ENCODE measurements at places on chromosomes 2 and 18.

DNA sequence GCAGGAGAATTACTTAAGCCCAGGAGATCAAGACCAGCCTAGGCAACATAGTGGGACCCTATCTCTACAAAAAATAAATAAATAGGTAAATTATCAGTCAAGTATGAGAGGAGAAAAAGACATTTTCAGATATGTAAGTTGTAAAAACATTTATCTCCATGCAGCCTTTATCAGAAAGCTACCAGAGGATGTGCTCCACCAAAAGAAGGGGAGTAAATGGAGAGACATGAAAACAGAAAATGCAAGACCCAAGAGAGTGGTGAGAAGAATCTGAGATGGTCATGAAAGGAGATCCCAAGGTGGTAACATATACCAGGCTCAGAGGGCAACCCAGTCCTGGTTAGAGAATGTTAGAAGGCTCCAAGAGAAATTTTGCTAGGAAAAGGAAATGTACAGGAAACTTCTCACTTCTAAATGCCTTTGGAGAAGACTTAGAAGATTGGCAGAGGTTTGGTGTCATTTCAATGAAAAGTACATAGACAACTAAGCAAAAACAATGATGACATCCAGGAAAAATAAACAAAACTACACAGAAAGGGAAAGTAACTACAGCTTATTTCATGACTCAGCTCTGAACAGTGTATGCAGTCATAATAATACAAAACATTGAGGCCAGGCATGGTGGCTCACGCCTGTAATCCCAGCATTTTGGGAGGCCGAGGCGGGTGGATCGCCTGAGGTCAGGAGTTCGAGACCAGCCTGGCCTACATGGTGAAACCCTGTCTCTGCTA lies 19.5 kb downstream of the CIB4 start:
- no peak for DNase-seq

- DNase-seq: no peak
Observed at GRCh38 chr2:133927894-133928293, 326.0 kb upstream of the MGAT5 start.

DNA sequence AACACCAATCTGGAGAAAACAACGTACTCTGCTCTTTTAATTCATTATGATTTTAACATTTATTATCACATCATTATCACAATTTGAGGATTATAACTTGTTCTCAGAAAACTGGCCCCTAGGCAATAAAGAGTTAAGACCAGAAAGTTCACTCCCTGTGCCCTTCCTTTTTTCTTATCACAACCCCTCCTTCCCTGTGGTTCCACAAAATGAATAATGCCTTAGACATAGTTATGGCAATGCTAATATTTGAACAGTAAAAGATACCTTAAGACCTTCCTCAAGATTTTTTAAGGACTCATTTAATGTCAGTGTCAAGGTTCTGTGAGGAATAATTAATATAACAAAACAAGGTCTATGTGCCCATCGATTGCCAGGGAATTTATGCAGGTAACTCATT lies 596.2 kb downstream of the ARHGAP15 start:
- DNase-seq: no peak

DNA sequence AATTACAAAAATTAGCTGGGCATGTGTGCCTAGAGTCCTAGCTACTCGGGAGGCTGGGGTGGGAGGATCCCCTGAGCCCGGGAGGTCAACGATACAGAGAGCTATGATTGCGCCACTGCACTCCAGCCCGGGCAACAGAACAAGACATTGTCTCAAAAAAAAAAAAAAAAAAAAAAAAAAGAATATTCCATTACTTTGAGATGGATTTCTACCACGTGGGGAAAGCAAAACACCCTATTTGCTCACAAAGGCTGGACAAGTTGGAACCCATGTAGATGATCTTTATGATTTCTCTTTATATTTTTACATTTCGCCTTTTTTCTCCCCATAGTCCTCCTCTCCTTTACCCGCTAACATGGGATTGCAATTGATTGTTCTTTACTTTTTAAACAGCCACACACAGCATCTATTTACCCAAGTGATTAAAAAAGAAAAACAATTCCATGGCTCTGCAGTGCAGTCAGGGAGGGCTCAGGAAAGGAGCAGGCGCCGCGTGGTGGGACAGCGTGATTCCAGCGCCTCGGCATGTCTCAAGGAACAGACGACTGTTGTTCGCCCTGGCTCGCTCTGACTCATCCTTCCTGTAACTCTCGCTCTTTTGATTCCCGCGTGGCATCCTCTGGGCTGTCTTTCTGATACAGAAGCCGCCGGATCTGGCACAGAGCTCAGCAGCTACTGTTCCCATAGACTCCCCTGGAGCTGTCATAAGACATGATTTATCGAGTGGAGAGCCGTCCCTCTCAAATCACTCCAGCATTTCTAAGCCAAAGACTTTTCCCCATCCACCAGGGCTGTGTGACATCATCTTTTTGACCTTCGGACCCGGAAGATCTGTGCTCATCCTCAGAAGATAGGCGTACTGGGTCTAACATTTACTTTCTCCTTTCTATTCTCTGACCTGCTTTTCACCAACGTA lies 230.4 kb upstream of the AGAP1 start:
- DNase-seq: peak; percentile 76

DNA sequence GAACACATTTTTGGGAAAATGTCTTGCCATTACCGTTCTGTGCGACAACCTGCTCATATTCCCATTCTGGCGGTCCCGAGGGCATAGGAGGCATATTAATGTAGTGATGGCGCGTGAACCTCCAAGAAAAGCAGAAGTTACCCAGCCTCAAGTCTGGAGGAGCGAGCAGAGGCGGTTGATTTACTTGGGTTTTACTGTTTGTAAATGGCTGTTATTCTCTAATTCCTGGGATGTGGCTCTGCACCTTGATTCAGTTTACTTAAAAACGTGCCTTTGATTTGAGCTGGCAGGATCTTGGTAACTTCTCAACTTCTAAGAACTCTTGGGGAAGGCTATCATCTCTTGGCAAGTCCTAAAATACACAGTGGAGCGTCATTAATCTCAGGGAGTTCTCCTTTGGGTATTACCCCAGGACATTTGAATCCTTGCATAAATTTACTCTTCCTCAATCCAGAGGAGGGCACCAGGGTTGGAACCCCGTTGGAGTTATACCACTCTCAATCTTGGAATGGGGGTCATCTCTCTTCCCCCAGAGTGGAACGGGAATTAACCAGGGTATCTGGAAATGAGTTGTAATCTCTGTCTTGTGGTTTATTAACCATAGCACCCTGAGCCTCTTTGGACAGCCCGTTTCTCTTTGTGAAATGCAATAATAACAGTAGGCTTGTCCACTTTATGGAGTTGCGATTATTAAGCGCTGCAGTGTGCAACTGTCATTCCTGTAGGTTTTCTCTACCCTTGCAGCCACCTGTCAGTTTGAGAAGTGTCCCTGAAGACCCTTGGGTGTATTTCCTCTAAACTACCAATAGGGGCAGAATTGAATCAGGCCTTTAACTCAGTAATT lies 2.1 kb downstream of the HK2 start:
- no peak for DNase-seq

DNA sequence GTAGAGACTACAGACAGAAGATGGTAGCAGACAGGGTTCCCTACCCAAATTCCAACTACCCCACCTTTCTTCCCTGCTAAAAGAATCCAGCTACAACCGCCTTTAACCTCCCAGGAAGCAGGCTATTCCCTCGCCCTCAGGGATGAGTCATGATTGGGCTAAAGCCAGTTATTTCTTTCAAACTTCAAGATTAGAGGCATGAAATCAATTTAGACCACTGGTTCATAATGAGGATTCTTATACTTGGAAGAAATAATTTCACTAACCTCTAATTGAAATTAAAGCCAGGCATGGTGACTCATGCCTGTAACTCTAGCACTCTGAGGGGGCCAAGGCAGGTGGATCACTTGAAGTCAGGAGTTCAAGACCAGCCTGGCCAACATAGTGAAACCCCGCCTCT lies 20.0 kb downstream of the TRIP12 start:
- DNase-seq: no peak

GRCh38 chr2:157319795-157320194 lies 5.8 kb downstream of the ERMN start:
- no peak for DNase-seq

DNA sequence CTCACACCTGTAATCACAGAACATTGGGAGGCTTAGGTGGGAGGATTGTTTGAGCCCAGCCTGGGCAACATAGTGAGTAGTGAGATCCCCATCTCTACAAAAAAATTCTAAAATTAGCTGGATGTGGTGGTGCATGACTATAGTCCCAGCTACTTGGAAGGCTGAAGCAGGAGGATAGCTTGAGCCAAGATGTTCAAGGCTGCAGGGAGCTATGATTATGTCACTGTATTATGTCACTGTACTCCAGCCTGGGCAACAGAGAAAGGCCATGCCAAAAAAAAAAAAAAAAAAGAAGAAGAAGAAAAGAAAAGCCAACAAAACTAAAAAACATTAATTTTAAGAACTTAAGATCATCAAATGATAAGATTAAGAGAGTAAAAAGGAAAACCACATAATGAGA lies 17.4 kb upstream of the NCOA1 start:
- no peak for DNase-seq

DNA sequence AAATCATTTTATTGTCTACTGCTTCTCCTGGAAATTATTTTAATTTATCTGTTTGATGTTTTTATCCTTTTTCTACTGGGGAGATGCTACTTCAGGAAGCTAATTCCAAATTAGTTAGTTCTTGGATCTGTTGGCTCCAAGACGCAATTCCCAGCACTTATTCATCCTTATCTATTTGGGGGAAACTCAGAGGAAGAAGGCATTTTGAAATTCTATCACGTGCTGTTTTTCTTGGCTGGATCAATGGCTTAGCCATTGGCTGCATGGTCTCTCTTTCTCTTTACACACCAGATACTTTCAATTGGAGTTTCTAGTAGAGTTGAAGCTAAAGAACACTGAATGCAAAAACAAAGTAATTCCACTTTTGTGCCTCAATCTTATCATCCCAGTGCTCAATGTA lies 98.3 kb downstream of the RAPGEF4 start:
- DNase-seq: no peak

- no peak for DNase-seq
Observed at GRCh38 chr2:46973673-46974072, 58.1 kb upstream of the MCFD2 start.

DNA sequence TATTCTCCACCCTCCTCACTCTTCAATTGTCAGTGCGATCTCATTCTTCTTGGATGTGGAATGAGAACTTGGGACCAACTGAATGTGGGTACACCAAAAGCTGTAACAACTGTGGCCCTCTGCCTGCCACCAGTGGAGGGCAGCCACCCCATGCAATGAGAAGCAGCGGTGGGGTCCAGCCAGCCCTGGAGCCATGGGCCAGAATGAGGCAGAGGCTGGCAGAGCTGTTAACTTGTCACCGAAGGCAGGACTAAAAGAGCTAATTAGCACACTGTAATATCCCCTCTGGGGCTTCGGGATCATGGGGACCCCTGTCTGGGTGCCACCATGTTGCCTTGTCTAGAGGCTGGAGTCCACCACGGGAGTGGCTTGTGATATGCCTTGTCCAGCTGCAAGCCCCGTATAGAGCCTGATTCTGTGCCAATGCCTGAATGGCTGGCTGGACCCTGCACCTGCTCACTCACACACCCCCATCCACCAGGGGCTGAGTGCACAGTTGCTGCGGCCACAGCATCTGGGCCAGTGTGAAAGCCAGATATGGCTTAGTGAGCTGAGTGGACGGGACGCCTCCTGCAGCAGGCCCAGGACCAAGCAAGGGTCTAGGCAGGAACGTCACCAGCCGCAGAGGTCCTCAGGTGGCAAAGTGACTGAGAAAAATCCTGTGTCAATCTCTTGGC lies 680.5 kb downstream of the DSC3 start:
- no peak for DNase-seq

DNA sequence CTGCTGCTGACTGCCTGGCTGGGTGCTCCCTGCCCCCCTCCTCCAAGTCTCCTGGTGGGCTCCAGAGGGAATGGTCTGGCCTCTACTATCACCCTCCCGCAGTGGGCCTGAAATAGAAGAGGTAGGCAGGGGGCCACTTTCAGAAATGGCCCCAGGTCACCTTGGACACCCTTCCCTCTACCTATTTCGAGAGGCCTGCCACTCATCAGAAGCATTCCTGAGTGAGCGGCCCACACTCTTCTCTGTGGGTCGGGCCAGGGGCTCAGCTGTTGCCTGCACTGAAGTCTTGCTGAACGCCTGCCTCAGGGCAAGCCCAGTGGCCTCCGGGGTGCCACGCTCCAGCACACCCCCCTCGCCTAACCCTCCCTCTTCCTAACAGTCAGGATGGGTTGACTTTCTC lies 124.9 kb downstream of the TNS1 start:
- DNase-seq: no peak

- no peak for DNase-seq
Observed at GRCh38 chr18:35376393-35376741, 770 bp downstream of the ZNF396 start.

GRCh38 chr2:46980366-46980765 lies 64.8 kb upstream of the MCFD2 start:
- no peak for DNase-seq

- DNase-seq: no peak
Observed at GRCh38 chr18:75341897-75342296, 85.6 kb downstream of the SMIM21 start.

DNA sequence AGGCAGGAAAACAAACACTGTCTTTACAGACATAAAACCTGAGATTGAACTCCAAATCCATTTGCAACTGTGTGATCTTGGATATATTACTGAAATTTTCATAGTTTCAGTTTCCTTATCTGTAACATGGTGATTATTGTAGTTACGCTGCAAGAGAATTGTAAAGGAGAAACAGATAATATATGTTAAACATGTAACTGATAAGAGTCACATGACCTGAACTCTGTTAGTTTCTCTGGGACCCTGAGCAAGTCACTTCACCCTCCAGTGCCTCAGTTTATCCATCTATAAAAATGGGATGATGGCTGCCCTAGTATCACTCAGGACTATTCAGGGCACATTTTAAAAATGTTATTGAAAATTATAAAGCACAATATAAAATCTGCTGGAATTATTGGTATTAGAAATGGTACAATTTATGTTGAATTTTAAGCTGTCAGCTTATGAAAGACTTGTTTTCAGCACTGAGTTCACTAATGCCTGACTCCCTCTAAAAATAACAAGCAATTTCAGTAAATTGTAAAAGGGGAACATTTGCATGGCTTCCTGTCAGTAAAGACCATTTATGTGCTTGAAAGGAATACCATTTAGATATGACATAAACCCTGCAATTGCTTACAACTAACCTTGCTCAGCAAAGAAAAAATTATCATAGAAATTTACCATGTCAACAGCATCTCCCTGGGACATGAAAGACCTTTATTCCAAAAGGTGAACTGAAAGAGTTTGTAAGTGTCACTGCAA lies 393.5 kb downstream of the RAD51AP2 start:
- no peak for DNase-seq

DNA sequence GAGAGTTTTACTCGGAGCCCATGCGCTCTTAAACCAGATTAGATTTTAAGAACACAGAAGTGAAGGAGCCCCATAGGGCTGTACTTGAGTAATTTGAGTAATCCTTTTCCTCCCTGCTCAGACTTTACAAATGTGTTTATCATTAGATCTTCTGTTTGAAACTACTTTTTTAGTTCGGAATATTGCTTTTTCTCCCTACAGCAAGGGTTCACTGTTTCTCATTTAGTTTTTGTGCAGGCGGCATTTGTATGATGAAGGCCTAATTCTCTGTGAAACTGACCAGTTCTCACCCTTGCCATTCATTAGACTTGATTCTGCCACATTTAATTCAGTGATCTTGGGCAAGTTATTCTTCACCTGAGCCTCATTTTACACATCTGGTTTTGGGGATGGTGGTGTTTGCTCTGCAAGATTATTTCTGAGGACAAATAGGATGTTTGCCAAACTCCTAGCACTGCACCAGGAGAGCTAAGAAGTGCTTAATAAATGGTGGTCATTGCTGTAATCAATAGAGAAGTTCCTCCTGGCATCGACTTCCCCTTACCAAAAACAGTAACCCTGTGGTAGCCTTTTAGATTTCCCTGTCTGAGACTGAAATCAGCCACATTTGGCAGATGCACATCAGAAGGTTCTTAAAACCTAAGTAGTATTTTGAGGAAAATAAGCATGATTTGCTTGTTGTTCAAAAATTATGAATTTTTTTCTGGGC lies 2.2 kb downstream of the B3GNT2 start:
- DNase-seq: no peak
